Brain (organoid and tissue), 16 donors: ENCODE measurements at places on chromosomes 6 and 20.

DNA sequence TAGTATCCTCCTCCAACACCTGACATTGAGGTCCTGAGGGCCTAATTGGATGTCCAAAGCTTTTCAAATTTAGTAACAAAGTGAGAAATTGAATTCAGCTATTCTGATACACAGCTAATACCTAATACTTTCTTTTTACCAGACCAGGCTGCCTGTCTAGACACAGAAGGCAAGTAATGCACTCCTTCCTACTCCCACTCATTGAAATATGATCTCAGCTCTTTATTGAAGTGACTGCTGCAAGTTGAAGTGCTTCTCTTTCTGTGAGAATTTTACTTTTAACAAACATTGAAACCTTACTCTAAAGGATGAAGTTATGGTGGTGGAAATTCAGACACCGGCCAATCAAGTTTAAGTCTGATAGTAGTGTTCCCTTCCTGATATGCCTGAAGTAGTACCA is 90.8 kb upstream of the OGFRL1 start:
- no peak for DNase-seq

DNA sequence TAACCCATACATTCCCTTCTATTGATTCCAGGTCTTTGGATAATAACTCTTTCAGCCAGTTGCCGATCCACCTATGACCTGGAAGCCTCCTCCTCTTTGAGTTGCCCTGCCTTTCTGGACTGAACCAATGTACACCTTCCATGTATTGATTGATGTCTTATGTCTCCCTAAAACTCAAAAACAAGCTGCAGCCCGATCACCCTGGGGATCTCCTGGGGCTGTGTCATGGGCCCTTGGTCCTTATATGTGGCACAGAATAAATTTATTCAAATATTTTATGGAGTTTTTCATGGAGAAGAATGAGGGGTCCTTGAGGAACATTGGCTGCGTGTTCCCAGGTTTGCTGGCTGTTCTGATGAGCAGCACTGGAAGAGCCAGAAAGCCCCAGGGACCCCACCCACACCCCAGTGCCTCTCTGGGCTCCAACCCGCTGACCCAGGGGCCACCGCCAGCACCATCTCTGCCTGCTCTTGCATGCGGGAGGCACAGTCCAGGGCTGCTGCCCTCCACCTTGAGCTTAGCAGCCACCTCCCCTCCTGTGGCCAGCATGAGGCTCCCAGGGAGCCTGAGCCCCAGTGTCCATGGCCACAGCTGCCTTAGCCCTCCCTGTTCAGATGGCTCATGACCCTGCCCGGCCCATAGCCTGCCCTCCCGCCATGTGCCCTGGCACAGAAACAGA is 36.5 kb upstream of the CST7 start:
- no peak for DNase-seq

GRCh38 chr6:39228992-39229767 is at the start of gene KCNK5:
Gene KCNK5 (minus strand): TSS chr6:39229475. CDS start chr6:39229111, 364 bp downstream.
- peak; percentile 38 for DNase-seq

GRCh38 chr20:16395366-16395765 is 177.9 kb downstream of the KIF16B start:
- DNase-seq, result no peak

- no peak for DNase-seq
Observed at GRCh38 chr20:420721-421574, 12.8 kb downstream of the RBCK1 start.

- no peak for DNase-seq
Observed at GRCh38 chr6:29696147-29697125, 15.5 kb upstream of the ZFP57 start.

DNA sequence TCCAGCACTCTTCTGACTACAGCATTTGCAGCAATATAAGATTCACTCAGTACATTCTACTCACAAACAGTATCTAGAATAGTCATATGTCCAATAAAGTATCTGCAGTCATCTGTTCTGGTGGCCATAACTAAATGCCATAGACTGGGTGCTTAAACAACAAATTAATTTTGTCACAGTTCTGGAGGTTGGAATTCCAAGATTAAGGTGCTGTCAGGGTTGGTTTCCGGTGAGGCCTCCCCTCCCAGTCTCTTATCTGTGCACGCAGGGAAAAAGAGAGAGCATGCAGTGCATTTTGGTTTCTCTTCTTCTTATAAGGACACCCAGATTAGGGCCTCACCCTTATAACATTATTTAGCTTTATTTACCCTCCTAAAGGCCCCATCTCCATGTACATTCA is 21.3 kb upstream of the NUS1 start:
- no peak for DNase-seq

- DNase-seq, result no peak
Observed at GRCh38 chr6:170575250-170575649, 9.2 kb downstream of the PDCD2 start.

DNA sequence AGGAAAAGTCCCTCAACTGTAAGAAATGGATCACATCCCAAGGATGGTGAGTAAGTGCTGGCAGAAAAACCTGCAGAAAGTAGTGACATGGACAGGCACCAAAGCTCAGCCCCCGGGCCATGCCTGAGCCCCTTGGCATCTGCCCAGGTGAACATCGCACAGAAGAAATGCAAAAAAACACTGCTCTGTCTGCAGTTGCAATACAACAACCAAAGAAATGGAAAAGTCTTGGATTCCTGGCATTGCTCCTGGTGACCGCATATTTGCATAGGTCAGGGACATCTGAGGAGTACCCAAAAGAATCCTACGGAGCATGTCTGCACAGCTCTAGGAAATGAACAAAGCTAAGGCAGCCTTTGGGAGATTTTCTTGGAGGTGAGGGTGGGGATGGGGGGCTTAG is 63.1 kb upstream of the PTPRT start:
- no peak for DNase-seq

- peak; percentile 16 for DNase-seq
Observed at GRCh38 chr6:27669295-27669623, 196.4 kb upstream of the ZNF184 start.

- no peak for DNase-seq
Observed at GRCh38 chr6:53692172-53692571, 26.6 kb upstream of the KLHL31 start.

- no peak for DNase-seq
Observed at GRCh38 chr6:620166-620565, 36.7 kb downstream of the HUS1B start.

DNA sequence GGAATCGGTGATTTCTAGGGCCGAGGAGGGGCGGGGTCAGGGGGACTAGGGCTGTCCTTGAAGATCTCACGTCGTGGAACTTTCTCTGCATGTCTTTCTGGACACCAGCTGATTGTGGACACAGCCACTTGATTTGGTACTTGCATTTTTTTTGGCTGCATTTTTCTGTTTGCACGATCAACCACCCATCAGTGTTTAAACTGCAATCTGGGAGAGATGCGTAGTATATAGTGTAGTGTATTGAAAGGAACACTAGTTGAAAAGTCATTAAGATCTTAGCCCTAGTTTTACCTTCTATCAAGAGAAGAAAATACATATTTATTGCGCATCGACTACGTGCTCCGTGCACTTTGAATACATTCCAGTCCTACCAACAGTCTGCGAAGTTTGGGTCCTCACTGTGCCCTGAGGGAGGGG is 657 bp downstream of the NT5DC1 start:
- DNase-seq, result no peak

DNA sequence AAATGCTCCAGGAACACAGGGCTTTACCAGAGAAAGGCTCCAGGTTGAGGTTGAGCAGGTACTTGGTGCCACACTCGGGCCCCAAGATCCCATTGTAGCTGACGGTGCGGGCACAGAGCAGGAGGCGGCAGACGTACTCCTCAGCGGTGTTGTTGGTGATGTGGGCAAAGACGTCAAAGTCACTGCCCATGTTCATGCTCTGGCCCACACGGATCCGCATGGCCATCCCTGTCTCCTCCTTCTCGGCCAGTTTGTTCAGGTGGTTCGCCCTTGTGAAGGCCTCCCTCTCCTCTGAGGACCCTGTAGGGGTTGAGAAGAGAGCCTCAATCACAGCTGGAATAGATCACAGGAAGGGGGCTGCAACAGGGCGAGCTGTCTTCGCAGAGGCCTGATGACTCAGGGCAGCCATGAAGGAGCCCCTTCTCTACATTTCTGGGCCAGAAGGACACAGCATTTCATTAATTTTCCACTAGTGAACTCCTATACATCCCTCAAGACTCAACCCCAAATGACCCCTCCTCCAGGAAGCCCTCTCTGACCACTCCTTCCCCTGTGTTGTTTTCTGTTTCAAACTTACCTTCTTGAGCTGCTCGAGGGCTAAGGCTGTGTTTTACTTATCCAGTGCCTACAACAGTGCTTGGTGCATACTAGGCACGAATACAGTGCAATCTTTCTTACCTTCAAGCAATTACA is 26.8 kb downstream of the TGM2 start:
- DNase-seq, result no peak

- DNase-seq, result no peak
Observed at GRCh38 chr6:3782876-3783832, 31.6 kb upstream of the PXDC1 start.

GRCh38 chr20:63409834-63410435 is 48.8 kb upstream of the CHRNA4 start:
- no peak for DNase-seq

DNA sequence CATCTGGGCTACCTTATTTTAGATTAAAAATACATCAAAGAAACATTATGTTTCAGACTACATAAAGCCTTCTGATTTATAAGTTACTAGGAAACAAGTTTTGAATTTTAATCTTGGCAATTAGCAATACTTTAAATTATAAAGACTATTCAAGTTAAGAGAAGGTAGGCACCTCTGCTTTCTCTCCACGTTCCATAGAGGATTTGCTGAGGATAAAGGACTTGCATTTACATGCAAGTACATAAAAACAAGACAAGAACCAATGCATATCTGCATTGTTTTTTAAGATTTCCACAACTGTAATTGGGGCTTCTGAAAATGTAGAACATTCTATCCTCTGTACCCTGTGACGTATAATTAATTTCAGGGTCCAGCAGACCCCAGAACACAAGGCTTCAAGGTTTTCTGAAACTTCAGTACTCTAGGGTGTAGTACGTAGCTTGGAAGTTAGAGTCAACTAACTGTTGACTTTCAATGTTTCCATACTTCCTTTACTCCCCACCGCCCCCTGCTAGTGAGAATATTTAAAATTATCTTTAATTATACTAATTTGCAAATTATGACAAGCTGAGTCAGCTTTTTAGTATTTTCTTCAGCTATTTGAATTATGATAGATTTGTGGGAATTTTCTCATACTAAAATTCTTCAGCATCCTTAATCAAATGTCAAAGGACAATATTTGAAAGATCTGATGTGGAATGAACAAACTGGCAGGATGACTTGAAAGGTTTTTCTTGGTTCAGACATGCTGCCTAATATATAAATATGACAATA is 82.8 kb downstream of the PKIB start:
- DNase-seq, result no peak

GRCh38 chr6:10084111-10084986 is 330.5 kb downstream of the TFAP2A start:
- no peak for DNase-seq

GRCh38 chr6:13302291-13302690 is 26.0 kb downstream of the TBC1D7 start:
- DNase-seq, result no peak

DNA sequence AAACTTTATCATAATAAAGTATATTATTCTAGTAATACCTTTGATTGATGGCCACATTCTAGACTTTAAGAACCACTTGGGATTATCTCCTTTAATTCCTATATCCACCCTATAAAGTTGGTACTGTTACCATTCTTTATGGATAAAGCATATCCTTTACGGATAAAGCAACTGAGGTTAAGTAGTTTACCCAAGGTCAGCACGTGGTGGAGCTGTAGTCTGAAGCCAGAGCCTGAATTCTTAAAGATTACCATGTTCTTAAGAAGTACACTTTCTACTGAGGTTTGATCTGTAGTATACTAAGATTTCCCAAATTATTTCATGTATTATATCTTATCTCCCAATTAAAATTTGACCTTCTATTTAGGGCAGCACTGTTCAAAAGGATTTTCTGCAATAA is 3.0 kb upstream of the NCOA7 start:
- DNase-seq, result peak; percentile 40

DNA sequence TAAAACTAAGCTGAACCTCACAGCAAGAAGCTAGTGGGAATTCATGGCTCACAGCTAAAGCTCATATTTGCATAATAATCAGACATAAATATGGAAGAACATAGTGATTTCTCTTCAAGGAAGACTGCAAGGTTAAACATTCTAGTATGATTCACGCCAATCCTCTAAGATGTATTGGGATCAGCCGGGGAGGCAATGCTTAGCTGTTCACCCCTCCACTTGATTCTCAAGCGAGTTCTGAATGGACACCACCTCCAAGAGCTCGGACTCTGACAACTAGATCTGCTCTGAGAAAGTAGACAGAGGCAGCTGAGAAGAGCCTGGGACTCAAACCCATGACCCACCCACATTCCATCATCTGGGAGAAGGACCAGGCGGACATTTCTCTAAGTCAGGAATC is 118.4 kb upstream of the EDN1 start:
- no peak for DNase-seq

DNA sequence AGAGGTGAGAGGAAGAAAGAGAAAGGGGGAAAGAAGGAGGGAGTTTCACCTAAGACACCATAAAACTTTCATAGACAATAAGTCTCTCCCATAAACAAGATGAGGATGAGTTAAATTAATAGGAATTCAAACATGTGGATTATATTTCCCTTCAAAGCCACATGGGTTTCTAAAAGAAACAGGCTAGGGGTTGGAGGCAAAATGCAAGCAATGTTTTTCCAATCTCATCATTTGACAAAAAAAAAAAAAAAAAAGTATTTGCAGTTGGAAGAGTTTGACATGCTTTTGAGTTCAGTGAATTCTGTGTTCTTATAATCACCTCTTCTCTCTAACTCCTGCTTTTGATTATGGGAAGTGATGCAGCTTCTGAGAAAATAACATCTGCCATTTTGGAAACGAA is 286.5 kb upstream of the PRND start:
- no peak for DNase-seq

DNA sequence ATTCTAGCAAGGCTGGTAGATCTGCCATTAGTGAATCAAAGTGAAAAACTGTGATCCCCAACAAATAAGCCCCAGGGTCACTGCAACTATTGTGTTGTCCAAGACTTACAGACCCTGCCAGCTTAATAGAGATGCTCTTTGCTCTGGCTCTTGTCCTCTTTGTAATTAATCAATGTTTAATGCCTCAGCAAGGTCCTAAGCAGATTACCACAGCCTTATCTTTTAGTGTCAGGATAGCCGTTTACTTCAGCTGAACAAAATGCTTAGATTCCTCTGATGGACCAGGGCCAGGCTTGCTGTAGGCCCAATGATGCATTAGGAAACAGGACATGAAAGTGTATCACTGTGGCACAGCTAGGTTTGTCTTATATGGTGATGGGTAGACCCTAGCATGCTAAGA is 353.3 kb downstream of the HACE1 start:
- no peak for DNase-seq

GRCh38 chr20:10217721-10218410 is 764 bp upstream of the SNAP25 start:
- peak; percentile 92 for DNase-seq

GRCh38 chr20:49989234-49990065 is 6.7 kb downstream of the SNAI1 start:
- DNase-seq, result no peak

GRCh38 chr6:163839296-163839695 is 424.8 kb downstream of the QKI start:
- DNase-seq, result no peak
